COR-L47 (cell line): ENCODE measurements at places on chromosomes 5 and 9.

DNA sequence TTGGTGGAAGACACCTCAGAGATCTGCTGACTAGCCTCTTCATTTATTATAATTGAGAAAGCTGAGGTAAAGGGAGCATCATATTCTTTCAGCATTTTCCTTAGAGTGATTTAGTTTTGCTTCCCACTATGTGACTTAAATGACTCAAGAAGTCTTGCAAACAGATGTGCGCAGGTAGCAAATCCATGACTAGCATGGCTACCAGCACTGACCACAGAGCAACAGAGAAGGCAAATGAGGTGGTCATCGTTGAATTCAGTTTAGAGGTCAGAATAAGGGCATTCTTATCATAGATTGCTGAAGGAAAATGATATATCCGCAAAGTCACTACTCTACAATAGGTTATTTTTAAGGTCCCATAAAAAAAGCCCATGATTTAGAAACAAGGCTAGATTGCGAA is 162.2 kb downstream of the PIK3R1 start:
- DNase-seq: no peak

DNA sequence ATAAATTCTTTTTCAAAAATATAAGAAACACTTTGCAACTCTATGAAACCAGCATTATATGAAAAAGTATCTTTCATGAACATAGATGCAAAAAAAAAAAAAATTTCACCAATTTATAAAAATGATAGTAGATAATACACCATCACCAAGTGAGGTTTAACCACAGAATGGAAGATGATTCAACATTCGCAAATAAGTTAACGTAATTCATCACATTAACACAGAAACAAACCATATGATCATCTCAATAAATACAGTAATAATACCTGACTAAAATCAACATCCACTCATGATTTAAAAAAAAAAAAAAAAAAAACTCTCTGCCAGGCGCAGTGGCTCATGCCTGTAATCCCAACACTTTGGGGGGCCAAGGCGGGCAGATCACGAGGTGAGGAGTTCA is 6.3 kb downstream of the PJA2 start:
- DNase-seq: no peak

- no peak for DNase-seq
Observed at GRCh38 chr5:112063856-112064255, 306.9 kb upstream of the NREP start.

DNA sequence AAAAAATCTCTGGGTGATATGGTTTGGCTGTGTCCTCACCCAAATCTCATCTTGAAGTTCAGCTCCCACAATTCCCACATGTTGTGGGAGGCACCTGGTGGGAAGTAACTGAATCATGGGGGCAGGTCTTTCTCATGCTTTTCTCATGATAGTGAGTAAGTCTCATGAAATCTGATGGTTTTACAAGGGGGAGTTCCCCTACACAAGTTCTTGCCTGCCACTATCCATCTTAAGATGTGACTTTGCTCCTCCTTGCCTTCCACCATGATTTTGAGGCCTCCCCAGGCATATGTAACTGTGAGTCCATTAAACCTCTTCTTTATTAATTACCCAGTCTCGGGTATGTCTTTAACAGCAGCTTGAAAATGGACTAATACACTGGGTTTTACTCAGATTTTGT is 513.9 kb downstream of the TLE4 start:
- DNase-seq: no peak

- no peak for DNase-seq
Observed at GRCh38 chr5:171157276-171157675, 151.8 kb upstream of the TLX3 start.

DNA sequence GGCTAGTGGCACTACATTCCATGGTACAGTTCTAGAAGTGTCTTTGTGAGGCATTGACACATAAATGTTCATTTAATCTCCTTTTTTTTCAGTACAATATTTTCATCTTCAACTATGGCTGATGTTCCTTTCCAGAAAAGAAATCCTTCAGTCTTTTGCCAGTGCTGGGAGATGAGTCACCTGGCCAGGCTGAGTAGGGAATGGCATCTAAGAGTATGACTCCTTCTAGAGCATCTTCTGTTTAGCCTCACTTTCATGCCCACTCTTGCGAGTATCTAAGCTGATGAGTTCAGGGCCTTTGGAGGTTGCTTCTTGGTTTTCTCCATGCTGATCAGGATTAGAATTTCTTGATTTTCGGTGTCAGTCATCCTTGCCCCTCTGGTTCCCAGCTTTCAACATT is 124.4 kb downstream of the SLC28A3 start:
- DNase-seq: no peak

DNA sequence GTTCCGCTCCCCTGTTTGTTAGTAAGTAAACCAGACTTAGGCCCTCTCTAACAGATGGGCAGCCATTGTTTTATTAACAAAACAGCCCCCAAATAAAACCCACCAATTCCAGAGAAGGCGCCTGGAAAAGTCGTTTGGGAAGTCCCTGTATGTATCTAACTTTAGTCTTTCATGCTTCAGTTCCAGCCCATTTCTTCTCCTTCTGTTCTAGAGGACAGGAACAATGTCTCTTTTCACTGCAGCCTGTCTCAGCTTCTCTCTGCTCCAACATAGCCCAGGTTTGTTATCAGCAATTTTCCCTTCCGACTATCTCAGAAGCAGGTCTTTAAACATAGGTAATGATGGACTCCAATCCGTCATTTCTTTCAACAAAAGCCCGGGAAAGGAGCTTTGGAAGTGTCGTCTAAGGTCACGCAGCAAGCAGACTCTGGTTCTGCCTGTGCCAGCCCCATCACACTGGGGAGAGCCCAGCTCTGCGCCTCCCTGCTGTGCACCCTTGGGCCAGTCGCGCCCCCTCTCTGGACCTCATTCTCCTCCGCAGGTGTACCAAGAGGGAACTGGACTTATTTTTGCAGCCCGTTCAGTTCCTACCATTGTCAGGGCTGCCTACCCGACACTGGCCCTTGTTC is 9.6 kb upstream of the AKNA start:
- no peak for DNase-seq

GRCh38 chr9:4499917-4500316 is 9.6 kb downstream of the SLC1A1 start:
- DNase-seq: no peak

- DNase-seq: no peak
Observed at GRCh38 chr9:37486256-37486615, 488 bp downstream of the POLR1E start.

GRCh38 chr5:168121138-168121494 is 170.3 kb upstream of the WWC1 start:
- no peak for DNase-seq

GRCh38 chr9:6105738-6106137 is 90.3 kb upstream of the RANBP6 start:
- DNase-seq: no peak

GRCh38 chr9:111825468-111826145 is 30.9 kb upstream of the SHOC1 start:
- DNase-seq: no peak

- no peak for DNase-seq
Observed at GRCh38 chr5:1783216-1783554, 16.5 kb downstream of the MRPL36 start.

DNA sequence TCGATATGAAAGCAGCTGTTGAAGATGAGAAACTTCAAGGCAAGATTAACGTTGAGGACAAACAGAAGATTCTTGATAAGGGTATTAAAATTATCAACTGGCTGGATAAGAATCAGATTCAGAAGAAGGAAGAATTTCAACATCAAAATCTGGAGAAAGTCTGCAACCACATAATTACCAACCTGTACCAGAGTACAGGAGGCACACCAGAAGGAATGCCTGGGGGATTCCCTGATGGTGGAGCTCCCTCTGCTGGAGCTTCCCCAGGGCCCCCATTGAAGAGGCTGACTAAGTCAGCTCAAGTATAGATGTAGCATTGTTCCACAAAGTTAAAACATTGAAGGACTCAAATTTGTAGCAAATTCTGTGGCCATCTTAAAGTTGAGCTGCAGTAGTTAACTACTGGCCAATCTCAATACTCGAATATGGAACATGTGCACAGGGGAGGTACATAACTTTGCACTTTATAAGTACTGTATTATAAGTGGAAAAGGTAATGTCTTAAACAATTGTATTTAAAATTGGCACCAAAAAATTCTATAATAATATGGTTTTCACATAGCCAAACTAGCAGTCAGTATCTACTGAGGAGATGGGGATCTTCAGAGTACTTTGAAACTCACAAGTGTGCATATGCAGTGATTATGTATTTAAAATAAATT is 237.5 kb downstream of the CHSY3 start:
- no peak for DNase-seq

DNA sequence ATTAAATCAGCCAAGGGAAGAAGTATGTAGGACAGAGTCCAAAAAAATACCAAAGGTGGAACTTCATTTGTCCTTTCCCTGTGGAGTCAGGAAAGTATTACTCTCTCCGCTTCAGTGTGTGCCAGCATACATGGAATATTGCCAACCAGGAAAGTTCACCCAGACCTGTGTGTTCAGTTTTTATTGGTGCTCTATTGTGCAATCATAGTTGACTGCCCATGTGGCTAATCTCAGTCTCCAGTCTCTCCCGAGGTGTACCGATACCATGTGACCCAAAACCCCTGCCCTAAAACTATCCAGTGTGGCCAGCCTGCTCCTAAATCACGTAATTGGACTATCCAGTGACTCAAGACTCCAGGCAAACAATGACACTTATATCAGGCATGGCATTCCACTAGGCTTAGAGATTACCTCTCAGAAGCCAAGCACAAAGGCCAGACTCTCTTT is 38.8 kb downstream of the NFX1 start:
- no peak for DNase-seq

DNA sequence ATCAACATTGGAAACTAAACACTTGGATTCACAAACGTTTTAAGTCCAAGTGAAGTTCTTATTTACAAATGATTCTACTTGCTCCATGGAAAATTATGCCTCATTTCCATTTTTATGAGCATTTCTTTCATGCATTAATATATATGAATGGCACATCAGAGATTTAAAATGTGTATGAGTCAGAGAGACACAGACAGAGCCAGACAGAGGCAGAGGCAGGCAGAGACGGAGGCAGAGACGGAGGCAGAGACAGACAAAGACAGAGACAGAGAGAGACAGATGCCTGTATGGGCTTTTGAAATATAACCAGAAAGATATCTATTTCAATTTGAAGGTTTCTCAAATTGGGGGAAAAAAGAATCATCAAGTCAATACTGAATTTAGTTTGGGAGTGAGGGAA is 649.0 kb downstream of the PTPRD start:
- no peak for DNase-seq
